ENCODE measurements at places on chromosomes 4 and X.

- DNase-seq: no peak
Observed at GRCh38 chrX:22056235-22056634, 24.1 kb downstream of the PHEX start.

DNA sequence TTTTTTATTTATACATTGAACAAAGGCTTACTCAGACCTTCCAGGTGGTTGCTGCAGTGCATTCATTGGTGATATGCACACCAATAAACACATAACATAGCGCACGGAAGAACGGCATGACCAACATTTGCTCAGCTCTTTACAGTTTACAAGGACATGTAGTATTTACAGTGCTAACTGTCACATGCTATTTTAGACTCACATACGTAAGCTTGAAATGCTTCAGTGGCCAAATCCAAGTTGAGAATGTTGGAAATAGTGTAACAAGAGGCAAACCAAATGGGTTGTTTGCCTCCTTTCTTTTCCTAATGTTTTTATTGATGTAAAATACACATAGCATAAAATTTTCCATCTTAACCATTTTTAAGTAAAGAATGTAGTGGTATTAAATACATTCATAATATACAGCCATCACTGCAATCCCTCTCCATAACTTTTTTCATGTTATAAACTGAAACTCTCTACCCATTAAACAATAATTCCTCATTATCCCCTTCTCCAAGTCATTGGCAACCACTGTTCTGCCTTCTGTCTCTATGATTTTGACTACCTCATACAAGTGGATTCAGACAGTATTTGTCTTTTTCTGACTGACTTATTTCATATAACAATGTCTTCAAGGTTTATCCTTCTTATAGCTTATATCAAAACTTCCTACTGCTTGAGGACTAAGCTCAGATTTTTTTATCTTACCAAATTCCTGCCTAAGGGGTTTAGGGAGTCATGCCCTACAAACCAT lies 1722.9 kb upstream of the AGA start:
- DNase-seq: no peak

- no peak for DNase-seq
Observed at GRCh38 chr4:38662522-38663089, 1.4 kb upstream of the KLF3 start.

GRCh38 chr4:123591875-123592274 lies 195.3 kb downstream of the SPRY1 start:
- DNase-seq: no peak

DNA sequence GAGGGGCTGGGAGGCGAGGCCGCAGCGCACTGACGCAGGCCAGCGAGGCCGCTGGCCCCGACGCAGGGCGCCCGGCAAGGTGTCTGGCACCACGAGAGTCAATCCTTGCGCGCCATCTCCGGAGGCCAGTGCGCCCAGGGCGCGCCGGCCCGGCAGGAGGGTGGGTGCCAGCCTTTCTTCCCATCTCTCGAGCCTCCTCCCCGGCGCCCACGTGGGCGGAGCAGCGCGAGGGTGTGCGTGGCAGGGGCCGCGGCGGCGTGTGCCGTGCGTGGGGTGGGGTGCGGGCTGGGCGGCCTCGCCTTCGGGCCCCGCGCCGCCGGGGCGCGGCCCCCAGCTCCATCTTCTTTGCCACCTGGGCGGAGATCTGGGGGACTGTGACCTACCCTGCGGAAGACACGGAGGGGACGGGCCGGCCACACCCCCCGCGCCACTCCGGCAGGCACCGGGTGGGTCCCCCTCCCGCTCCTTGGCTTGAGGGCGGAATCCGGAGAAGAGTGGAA lies 877 bp downstream of the JAKMIP1 start:
- DNase-seq: no peak

- no peak for DNase-seq
Observed at GRCh38 chr4:2786794-2787229, 6.1 kb upstream of the SH3BP2 start.

DNA sequence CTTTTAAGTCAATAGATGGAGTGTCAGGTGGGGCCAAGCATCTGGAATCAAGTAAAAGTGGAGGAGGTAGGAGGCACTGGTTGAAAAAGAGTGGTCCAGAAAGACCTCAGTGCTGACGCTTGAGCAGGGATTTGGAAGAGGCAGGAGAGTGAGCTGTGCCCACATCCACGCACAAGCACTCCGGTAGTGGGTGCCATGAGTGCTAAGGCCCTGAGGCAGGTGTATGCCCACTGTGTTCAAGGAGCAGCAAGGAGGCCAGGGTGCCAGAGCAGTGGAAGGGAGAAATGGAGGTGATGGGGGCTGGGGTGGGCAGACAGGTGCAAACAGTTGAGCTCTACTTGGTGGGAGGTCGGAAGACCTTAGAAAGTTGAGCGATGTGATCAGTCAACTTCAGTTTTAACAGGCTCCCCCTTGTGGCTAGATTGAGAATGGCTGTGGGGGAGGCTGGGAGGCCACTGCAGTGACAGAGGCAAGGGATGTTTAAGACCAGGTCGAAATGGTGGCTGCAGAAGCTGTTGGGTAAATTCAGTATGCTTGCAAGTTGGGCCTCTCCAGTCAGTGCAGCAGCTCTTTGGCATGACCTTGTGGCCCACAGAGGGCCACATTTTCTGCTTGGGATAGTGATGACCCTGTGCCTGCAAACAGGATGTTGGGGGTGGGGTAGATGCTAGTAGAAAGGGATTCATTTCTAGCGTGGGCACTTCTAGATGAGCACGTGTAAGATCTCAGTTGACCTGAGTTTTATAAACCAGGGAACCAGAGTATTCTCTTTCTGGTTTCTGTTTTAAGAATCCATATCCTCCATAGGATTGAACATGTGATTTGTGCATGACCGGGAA lies 12.7 kb downstream of the TKTL1 start:
- no peak for DNase-seq

- DNase-seq: no peak
Observed at GRCh38 chrX:80879143-80879542, 69.5 kb upstream of the BRWD3 start.

DNA sequence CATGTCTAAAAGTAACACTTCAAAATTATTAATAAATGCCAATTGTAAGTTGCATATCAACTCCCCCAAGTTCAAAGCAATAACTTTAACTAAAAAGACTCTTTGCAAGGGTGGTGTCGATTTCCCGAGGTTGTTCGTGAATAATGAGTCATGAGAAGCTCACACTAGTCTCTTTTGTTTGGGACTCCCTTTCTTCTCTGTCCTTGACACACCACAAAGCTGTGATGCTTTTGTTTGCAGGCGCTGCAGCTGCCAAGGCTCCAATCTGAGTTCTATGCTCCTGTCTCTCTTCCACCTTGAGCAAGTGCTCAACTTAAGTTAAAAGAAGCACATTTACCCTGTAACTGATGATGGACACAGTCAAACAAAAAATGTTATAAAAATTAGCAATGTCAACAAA lies 65.9 kb downstream of the FAT1 start:
- DNase-seq: no peak

DNA sequence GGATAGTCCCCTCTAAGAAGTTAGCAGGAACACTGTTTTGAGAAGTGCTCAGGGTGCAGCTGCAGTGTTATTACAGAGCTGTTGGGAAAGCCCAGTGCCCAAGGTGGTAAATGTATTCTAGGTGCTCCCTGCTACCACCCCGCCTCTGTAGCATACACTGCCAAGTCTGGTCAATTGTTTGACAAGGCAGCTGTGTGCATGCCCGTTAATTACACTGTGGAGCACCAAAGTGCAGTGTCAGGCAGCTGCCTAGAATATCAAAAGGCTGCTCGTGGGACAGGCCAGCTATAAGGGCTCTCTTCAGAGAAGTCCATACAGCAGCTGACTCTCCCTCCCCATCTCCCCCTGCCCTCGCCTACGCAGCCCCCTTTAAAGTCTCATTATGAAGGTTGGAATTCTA lies 99.9 kb upstream of the KLHL13 start:
- no peak for DNase-seq

GRCh38 chr4:109174224-109174953 lies 128.1 kb downstream of the COL25A1 start:
- DNase-seq: no peak

GRCh38 chrX:8390771-8391170 lies 73.9 kb upstream of the VCX3B start:
- no peak for DNase-seq

GRCh38 chr4:1873776-1874175 lies 2.6 kb downstream of the NSD2 start:
- no peak for DNase-seq

GRCh38 chr4:174422893-174423256 lies 99.4 kb downstream of the HPGD start:
- no peak for DNase-seq

GRCh38 chr4:124854968-124855367 lies 142.4 kb upstream of the ANKRD50 start:
- DNase-seq: no peak

GRCh38 chr4:173543266-173543665 lies 13.2 kb upstream of the HAND2 start:
- DNase-seq: no peak

DNA sequence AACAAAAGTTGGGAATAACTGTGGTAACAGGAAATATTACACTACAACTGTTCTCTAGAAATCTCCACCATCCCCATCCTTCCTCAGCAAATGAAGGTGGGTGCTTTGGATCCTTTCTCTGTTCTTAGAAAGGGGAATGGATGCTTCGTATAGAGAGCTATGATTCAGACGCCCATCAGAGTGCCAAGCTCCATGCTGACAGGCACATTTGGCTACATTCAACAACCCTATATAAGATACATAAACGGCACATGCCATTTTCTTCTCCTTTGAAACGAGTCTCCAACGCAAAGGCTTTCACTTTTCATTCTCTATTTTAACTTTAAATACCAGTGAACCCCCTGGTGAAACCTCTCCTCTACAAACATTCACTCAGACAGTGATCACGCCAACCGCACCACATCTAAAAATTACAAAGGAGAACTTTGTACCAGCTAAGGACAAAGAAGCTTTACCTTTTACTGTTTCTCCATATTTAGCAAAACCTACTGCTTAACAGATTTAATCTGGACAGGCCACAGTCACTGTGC lies 172.5 kb downstream of the TSPAN5 start:
- DNase-seq: no peak

GRCh38 chr4:159206427-159206871 lies 103.6 kb downstream of the RAPGEF2 start:
- no peak for DNase-seq

DNA sequence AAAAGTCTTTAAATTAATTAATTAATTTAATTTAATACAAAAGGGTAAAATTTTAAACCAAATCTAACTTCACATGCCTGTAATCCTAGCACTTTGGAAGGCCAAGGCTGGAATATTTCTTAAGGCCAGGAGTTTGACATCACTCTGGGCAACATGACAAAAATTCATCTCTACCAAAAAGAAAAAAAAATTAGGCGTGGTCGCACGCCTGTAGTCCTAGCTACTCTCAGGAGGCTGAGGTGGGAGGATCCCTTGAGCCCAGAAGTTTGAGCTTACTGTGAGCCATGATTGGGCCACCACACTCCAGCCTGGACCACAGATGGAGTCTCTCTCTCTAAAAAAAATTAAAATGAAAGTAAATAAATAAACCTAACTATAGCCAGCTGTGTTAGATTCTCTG lies 39.2 kb upstream of the ANTXR2 start:
- no peak for DNase-seq

DNA sequence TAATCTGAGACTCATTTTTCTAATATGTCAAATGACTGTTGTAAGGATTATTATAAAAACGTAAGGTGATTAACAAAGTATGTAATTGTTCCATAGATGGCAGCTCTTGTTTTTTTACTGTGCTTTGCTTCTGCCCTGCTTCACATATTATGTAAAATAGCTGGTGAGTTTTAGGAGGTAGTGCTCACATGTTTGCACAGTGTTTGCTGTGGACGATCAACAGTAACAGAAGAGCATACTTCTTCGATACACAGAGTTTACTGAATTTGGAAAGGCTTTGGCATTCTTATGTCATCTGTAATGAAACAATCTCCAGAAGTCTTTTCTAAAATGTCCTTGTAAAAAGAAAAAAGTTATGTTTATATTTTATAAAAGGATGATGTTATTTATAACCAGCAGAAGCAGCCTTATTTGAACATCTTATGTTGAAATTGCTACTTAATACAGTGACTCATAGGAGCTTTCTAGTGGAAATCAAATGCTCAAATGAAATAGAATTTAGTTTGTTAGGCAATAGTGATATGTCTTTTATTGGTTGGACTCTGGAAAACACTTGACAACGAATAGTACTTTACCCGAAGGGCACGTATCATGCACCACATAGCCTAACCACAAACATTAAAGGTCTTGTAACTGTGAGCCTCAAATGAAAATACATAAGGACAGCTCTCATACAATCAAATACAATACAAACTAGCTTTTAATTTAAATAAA lies 1.9 kb upstream of the MTTP start:
- DNase-seq: no peak

- no peak for DNase-seq
Observed at GRCh38 chrX:63581398-63581797, 203.6 kb downstream of the ARHGEF9 start.

DNA sequence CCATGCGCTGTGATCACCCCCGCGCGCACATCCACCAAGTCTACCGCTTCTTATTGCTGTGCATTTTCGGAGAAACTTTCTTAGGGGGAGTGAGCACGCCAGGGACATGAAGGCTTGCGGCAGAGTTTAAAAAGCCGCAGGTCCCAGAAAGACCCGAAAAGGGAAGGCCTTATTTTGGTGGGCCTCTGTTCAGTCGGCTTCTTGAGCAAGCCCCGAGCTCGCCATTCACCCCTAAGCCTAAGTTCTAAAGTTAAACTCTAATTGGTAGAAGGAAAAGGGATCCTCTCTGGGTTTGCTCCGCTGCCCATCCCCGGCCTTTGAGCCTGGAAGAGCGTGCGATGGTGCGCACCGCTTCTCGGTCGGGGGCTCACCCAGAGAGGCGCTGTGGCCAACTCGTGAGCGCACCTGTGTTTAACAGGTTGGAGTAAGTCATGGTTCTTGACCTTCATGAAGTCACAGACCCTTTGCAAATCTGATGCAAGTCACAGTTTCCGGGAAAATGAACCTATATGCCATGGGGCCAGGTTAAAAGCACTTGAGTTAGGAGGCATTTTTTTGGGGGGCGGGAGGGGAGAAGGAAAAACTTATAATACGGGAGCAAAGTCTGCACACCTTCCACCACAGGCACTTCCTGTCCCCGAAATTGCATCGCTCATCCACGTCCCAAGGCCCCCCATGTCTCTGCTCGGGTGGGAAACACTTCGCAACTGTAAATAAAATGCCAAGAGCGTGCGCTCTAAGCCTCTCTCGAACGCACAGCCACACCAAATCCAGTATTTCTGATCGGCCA lies 1.9 kb downstream of the PHOX2B start:
- no peak for DNase-seq

- DNase-seq: no peak
Observed at GRCh38 chrX:9707306-9708033, 58.2 kb downstream of the GPR143 start.

DNA sequence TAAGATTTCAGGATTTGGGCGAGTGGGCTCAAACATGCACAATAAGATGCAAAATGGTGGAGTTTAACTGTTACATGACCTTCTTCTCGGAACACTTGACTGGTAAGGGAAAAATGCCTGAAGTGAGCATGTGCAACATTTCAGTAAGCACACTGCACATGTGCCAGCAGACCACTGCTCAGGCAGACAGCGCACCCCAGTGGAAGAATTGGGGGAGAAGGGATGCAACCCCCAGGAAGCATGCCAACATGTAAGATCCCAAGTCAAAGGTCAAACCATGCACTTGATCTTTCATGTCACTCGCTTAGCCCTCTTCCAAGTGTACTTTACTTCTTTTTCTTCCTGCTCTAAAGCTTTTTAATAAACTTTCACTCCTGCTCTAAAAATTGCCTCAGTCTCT lies 256.3 kb downstream of the CENPC start:
- DNase-seq: no peak

GRCh38 chr4:27018076-27018475 lies 157.4 kb downstream of the STIM2 start:
- DNase-seq: no peak

Data from occipital lobe (tissue), 3 donors.